ENCODE measurements at places on chromosomes 3 and 15. TPM values are rescaled to one million over a fixed set of nuclear protein-coding genes. Genes with fewer than 3 reads are reported as not detected.

Gene CTXN2
- total RNA-seq = not detected

Gene CNTN4
- 10.6 TPM for total RNA-seq

Gene WNT5A
- 45.9 TPM for total RNA-seq

Gene LXN
- total RNA-seq = 7.5 TPM

Gene FEZF2
- total RNA-seq = not detected

Gene ASB14
- not detected for total RNA-seq

Gene C3orf70
- total RNA-seq = 54.0 TPM

Gene LAMB2
- 1,229 TPM for total RNA-seq

Gene PLAAT1
- 0.99 TPM for total RNA-seq

Gene INSYN1
- 12.5 TPM for total RNA-seq

Gene CHRFAM7A
- 0.58 TPM for total RNA-seq

Gene FOXL2NB
- total RNA-seq = not detected

Gene BCL2A1
- not detected for total RNA-seq

Gene CADM2
- total RNA-seq = 9.6 TPM

Gene TP53BP1
- total RNA-seq = 29.9 TPM

Gene ZNF860
- total RNA-seq = under 0.01 TPM

Gene IL17RD
- 6.1 TPM for total RNA-seq
